ENCODE measurements at places on chromosomes 4 and X.

DNA sequence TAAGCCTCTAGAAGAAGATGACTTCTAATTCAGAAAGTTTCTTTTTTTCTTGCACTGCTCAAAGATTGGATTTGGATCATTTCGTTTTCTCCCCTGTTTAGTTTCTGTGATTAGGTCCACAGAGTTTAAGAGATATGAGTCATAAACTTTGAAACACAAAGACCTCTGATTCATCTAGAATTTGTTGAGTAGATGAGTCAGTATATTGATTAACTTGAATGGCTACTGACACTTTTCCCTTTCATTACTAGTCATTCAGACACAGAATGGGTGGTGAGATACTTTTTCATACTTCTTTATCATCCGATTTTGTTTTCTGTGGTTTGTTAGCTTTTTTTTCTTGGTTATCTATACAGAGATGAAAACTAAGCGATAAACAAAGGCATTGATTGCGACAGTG, 34.1 kb upstream of the AFF2 start:
- no peak for DNase-seq

DNA sequence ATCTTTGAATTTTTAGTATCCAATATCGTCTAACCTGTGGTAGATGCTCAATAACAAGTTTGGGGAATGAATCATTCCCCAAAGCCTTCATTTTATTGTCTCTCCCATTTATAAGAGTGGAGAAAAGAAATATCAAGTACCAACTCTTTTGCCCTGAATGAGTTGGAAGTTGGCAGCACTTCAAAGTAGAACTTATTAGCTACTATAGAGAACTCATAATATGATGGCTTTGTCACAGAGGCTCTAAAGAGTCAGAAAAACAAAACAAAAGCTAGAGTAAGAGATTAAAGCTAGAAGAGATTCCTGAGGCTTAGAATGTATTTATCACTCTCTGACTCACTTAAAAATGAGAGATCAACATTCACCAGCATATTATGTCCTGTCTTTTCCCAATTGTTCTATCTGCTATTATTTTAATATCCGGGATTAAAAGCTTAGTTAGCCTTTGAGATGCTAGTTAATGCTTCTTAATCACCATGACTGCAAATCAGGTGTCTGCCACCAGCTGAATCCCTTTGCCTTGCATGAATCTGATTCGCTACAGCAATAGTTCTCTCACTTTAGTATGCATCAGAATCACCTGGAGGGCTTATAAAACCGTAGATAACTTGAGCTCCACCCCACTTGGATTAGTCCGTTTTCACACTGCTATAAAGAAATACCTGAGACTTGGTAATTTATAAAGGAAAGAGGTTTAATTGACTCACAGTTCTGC, 77.9 kb downstream of the PALLD start:
- DNase-seq, result no peak

GRCh38 chrX:121456315-121456714, 408.9 kb downstream of the GLUD2 start:
- no peak for DNase-seq

GRCh38 chr4:154277172-154277571, 214.4 kb downstream of the DCHS2 start:
- DNase-seq, result no peak

DNA sequence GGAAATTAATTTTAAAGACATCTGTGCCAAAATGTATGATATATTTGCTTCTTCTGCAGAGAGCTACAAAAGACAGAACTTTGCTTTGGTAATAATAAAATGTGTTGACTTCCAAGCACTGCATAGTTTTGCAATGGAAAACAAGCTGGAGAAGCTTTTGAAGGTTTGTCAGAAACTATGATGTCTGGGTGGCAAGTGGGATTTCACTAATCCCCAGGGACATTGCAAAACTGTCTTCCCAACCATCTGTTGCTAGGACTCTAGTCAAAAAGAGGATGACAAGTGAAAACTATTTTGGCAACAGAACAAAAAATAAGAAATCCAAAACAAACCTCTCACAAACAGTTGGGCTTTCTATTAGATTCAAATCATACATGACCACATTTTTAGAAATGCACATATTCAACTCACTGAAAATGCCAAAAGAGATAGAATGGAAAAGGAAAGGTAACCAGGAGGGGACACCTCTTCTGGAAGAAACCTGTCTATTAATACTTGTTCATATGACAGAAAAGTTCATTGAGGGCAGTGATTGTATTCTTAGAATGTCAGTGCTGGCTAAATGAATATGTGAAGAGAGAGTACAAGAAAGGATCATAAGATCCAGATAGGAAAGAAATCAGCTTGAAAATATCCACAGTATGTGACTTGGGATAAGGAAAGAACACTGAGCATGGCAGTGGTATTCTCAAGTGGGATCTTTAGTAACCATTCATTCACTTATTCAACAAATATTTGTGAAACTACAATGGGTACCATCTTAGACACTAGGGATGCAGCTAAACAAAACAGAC, 228.0 kb downstream of the RASL11B start:
- DNase-seq, result no peak

DNA sequence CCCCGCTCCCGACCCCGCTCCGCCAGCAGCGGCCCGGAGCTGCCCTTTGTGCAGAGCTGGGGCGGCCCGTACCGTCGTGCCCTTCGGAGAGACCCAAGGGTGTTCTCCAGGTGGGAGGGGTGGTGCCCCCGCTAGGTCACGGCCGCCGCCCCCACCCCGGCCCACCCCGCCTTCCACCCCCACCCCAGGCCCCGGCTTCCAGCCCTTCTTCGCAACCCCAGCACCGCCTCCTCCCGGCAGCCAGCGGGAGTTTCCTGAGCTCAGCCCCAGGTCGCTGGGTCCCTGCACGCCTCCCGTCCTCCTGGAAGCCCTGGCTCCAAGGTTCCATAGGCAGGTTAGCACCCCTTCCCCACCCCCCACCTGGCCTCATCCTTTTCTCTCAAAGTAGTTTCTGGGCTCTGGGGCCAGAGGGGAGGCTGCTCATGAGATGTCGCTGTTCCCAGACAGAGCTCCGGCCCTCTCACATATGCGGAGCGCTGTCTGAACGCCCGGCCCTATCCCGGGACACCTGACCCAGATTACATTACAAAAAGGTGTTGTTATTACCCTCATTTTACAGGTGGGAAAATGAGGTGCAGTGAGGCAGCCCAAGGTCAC, 25.2 kb upstream of the FGFR3 start:
- DNase-seq, result no peak
